ENCODE measurements at places on chromosomes 3 and 15.
A peak's percentile ranks its signal among the peaks of the same experiment; 100 is the strongest.

DNA sequence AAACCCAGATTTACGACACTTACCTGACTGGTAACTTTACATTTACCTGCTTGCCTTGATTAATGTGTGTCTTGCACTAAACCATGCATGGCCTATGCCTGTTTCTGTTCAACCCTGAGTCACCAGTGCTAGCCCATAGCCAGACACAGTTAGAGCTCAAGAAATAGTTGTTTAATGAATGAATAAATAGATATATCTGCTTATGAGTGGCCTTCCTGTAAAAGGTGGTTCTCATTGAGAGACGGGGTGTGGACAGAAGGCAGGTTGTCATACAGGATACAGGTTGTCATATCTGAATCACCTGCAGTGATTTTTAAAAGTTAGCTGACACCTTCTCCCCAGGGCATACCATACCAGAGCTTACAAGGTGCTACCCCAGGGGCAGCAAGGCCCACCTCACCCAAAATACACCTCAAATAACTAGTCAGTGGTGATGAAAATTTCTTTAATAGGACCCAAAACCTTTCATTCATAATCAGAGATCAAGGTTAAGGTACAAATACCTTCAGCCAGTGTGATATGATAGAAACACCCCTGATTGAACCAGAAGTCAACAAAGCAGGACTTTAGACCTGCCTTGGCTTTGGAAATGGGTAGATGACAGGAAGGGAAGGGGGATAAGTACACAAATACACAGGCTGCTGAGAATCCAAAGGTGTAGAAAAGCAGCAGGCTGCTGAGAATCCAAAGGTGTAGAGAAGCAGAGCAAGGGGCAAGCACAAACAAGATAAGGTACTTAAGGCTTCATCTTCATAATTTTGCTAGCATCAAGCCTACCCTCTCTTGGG is 45.4 kb upstream of the TSC22D2 start:
- no peak for DNase-seq

DNA sequence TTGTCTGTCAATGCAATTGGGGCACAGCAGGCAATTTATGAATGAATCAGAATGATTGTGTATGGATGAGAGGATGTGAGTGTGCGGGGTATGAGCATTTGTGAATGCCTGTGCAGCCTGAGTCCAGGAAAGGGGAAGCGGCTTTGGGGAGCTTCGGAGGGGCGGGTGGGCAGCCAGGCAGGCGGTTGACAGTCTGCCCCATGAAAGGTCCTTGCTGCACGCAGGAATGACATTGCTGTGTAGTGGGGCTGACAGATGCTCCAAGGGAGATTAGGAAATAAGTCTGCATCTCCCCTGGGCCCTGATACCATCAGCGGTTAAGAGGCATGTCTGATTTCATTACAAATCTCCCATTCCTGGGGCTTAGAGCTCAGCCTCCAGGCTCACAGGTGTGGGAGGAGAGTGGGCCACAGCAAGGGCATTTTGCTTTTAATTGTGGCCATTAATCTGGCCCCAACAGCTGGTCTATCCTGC is 26.4 kb upstream of the TSPAN3 start:
- no peak for DNase-seq

DNA sequence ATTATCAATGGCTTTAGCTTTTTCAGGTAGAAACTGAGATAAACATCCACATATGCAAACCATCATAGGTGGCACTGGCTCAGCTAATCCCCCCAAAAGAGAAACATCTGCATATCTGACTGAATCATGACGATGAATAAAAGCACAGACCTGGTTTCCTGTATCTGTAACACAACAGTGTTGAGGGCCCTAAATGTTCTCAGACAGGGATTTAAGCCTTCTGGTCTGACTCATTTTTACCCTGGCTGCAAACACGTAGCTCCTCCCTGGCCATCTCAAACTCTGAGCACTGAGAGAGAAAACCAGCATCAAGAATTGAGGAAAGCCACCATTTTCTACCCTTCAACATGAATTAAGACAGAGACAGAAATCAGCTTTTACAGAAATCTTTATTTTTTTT is 35.2 kb downstream of the GLB1 start:
- DNase-seq: no peak

GRCh38 chr3:167653155-167653554 is 587 bp downstream of the WDR49 start:
- no peak for DNase-seq

DNA sequence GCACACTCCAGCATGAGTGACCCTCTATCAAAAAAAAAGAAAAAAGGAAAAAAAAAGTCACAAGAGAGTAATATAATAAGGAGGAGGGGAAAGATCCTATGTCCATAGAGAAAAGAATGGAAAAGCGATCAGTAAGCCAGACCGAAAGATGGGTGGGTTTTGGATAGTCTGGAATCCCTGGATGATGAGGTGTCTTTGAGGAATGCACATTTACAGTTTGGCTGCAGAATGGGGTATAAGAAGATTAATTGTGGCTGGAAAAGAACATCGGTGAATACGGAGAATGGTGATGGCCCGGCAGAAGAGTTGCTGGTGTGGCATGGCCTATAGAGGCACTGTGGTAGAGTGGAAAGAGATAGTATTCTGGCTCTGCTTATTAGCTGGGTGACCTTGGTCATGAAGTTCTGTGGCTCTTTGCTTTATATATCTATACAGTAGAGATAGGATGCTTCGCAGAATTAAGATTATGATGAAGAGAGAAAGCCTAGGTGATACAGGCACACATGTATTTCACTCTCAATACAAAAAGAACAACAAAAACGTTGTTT is 187.9 kb downstream of the AKAP13 start:
- DNase-seq: no peak

- no peak for DNase-seq
These were observed 48.4 kb upstream of the CCK start for GRCh38 chr3:42314411-42314810.

DNA sequence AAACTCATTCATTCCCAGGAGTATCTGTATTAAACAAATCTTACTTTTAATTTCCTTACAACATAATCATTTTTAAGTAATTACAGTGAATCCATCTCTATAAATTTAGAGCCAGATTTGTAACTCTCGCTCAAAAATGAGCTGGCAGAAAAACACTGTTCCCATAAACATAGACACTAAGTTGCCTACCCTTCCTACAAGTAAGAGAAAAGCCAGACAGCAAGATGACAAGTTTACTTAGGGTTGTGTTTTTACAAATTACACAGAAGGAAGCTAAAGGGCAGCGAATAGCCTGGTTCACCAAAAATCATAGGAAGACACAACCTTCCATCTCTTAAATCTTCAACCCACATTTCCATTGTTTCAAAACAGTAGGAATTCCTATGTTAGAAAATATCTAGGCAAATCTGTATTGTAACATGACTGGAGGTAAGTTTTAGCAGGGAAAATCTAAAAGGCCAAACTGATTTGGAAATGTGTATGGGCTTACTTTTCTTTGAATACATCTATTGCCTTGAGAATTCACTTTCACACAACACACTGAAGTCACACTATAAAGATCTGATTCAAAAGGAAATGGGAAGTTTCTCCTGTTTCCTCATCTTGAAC is 21.7 kb downstream of the HERC1 start:
- DNase-seq: no peak

GRCh38 chr3:40985195-40985594 is 214.1 kb upstream of the CTNNB1 start:
- no peak for DNase-seq

GRCh38 chr3:114179575-114179974 is 723 bp upstream of the DRD3 start:
- DNase-seq: no peak

DNA sequence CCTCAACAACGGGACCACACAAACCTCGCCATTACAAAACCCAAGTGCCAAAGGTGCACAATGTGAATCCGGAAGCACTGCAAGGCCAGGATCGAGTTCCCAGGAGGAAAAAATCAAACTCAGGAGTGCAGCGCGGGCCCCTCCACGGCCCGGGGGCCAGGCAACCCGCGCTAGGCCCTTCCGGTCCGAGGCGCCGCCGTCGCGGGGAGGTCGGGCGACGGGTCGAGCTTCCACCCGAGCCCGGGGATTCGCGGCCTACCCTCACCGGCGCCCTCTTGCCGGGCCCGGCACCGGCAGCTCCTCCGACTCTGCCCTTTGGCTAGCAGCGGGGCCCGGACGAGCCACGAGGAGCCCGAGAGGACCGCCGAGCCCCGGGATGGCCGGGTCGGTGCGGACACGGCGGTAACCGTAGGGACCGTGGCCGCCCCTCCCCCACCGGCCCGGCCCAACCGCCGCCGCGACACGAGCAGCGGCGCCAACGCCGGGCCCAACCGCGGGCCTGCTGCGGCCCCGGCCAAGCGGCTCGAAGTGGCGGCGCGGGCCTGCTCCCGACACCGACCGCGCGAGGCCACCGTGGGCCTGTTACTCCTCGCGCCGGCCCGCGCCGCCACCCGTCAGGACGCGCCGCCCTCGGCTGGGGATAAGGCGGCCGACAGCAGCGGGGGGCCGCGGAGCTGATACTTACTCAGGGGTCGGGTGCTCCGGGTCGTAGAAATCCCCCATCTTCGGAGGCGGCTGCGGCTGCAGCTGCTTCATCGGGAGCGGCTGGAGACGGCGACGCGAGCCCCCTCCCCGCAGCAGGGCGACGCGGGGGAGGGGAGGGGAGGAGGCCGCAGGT is 525 bp downstream of the SETD2 start:
- peak; percentile 25 for DNase-seq

DNA sequence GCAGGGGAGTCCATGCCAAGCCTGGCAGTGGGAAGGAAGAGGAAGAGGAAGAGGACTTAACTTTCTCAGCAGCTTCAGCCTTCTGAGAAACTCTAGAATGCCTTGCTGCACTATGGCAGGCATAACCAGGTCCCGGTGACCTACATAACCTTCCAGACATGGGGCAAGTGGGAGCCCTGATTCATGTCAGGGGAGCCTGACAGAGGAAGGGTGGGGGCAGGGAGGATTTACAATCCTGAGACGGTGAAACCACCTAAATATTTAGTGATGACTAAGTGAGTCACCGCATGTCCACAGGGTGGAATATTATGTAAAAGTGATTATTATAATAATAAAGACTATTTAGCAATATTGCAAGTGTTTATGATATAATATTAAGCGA is 46.7 kb downstream of the AMOTL2 start:
- DNase-seq: no peak

DNA sequence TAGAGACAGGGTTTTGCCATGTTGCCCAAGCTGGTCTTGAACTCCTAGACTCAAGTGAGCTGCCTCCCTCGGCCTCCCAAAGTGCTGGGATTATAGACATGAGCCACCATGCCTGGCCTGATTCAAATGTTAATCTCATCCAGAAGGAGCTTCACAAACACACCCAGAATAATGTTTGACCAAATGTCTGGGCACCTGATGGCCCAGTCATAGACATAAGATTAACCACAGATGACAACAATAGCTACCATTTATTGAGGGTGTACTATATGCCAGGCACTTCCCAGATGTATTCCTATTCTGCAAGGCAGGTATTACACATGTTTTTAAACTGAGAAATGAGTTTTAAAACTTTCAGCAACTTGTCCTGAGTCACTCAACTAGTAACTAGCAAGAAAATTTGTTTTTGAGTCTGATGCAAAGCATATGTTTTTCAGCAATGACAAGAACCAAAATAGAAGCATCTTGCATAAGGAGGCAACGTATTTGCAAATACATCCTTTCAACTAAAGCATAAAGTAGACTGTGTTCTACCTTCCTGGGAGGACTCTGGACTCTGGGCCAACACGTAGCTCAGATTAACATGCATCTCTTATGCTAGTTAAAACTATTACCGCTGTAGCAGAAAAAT is 8.1 kb upstream of the SPG21 start:
- DNase-seq: no peak

DNA sequence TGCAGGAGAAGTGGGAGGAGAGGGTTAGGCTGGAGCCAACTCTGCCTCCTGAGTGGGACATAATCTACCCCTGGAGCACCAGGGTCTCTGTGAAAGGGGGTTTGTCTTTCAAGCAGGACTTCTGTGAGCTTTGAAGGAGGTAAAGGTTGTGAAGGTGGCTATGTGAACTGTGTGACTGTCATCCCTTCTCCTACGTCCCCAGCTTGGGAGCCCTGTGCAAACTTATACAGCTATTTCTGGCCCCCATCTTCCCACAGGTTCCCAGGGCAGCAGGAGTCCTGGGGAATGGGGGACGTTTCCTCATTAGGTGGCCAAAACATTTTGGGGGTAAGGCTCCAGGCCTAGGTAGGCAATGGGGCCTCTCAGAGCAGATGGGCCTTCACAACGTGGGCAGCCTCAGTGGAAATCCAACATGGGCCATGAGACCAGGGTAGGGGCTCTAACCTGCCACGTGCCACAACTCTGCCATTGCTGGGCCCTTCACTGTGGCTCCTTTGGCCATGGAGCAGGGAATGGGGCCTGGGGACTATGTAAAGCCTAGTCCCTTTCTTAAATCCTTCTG is 3.5 kb downstream of the VIPR1 start:
- DNase-seq: no peak

All from stimulated activated CD8-positive, alpha-beta memory T cell treated with anti-CD3 and anti-CD28 coated beads, Interleukin-7, amount 100 ng/mL, for 48 hours (primary cell).